ENCODE measurements at places on chromosomes 2 and 18.
A peak's percentile ranks its signal among the peaks of the same experiment; 100 is the strongest.

DNA sequence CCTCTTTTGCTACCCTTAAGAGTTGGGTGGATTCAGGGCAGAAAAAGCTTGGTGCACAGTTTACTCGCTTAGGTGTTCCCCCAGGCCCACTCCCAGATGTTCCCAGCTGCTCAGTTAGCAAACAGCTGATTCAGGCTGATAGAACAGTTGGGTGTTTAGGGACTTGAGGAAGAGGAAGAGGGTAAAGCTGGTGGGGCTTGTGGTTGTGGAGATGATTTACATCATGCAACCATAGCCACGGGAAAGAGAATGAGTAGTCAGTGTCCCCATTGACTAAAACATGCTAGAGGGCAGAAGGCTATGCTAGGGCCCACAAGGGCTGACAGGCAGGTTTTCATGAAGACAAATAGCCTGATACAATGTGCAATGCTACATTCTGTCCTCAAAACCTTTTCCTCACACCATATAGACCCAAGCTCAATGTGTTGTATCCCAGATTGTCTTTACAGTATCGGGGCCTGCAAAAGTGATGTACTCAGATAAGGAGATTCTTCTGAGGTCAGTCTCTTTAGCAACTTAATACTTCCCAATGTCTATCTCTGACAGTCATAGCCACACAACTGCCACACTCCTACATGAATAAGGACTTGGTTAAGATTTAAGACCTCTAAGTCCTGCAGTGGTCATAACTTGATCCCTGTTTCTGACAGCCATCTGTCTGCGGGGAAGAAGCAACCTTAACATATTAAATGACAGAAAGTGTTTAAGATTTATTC lies 15.6 kb downstream of the COLEC12 start:
- DNase-seq, result peak; percentile 73

- DNase-seq, result no peak
Measured at GRCh38 chr2:228417526-228417925, 236.0 kb upstream of the SPHKAP start.

- no peak for DNase-seq
Measured at GRCh38 chr18:37465958-37466357, 99.6 kb downstream of the CELF4 start.

GRCh38 chr2:96884299-96885094 lies 14.6 kb upstream of the SEMA4C start:
- DNase-seq, result no peak

- DNase-seq, result no peak
Measured at GRCh38 chr2:237156857-237157779, 71.4 kb downstream of the COPS8 start.

- DNase-seq, result no peak
Measured at GRCh38 chr2:6459138-6459537, 406.6 kb downstream of the CMPK2 start.

DNA sequence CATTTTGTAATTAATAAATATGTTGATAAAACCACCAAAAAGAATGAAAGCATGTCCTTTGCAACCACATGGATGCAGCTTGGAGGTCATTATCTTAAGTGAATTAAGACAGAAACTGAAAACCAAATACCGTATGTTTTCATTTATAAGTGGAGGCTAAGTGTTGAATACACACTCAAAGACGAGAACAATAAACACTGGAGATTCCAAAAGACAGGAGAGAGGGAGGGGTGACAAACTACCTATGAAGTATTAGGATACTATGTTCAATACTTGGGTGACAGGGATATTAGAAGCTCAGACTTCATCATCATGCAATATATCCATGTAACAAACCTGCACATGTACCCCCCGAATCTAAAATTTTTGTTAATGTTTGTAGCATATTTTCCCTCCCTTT lies 7.0 kb downstream of the ERLEC1 start:
- no peak for DNase-seq

GRCh38 chr2:4914551-4914950 lies 777.6 kb upstream of the SOX11 start:
- no peak for DNase-seq

GRCh38 chr2:119741001-119741400 lies 18.7 kb upstream of the PTPN4 start:
- DNase-seq, result no peak

DNA sequence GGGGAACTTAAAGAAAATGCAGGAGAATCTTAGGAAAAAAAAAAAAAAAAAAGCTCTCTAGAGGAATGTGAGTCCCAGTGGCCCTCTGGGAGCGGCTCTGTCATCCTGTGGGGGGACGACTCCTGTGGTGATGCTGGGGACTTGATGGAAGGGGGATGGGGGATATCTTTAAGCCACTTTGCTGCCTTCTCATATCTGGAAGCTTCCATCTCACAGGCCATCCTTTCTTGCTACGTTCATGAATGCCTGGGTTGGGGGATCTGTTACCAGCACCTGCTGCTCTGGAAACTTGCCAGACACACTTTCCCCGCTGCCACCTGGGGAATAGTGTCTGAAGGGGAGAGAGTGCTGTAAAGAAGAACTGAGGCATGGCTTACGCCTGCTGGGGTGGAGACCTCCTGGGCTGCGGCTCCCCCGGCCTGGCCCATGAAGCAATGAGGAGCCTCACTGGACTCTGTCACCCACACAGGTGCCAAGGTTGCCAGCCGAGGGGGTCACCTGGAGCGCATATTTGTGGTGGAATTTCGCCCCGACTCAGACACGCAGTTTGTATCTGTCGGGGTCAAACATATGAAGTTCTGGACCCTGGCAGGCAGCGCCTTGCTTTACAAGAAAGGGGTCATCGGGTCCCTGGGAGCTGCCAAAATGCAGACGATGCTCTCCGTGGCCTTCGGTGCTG lies 92.8 kb downstream of the RTN4 start:
- no peak for DNase-seq

DNA sequence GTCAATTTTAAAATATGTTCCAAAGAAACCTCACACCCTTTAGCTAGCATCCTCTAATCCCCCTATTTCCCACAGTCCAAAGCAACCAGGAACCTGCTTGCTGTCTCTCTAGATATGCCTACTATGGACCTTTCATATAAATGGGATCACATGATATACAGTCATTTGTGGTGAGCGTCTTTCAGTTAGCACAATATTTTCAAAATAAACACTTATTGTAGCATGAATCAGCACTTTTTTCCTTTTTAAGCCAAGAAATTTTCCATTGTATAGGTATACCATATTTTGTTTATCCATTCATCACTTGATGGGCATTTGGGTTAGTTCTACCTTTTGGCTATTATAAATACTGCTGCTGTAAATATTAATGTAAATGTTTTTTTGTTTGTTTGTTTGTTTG lies 223.0 kb upstream of the DOK6 start:
- no peak for DNase-seq

GRCh38 chr2:158969715-158970240 lies 1.3 kb downstream of the TANC1 start:
- peak; percentile 6 for DNase-seq

- peak; percentile 77 for DNase-seq
Measured at GRCh38 chr18:32040936-32041335, 22.3 kb downstream of the RNF125 start.

DNA sequence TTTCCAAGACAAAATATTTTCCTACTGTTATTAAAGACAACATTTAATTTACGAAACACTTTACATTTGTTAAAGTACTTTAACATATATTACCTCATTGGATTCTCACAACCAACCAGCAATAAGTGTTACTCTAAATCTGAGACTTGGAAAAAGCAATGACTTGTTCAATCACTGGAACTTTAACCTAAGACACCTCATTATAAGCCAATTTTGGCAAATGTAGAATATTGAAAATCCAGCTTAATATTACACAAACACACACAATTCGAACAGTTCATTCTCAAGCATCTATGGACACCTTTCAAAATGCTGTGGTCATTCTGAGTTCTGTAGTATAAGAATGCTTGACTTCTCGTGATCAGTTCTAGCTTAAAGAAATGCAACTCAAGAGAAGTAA lies 619.4 kb upstream of the CHAC2 start:
- DNase-seq, result no peak

DNA sequence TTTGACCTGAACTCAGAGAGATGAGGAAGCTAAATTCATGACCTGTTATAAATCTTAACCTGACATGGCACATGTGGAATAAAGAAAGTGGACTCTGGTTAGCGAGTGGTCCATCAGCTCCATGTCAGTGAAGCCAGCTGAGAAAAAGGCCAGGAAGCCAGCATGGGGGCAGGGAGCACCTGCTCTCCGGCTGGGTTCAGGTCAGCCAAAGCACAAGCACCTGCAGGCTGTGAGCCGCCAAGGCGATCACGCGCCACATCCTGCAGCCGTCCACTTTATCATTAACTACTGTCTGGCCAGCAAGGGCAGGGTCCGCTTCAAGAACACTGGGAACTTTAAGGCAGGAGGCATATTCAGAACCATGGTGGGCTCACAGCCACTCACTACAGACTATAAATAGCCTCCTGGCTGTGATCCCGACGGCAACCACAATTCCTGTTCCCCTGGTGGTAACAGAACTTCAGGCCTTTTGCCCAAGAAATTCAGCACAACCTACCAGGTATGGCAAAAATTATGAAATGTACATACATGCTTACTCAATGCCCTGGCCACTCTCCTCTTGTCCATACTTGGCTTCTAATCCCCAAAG lies 35.5 kb downstream of the ACVR1 start:
- no peak for DNase-seq

GRCh38 chr18:76444446-76445105 lies 50.5 kb downstream of the ZNF516 start:
- no peak for DNase-seq

- DNase-seq, result no peak
Measured at GRCh38 chr2:187851955-187852561, 297.8 kb upstream of the TFPI start.

- DNase-seq, result no peak
Measured at GRCh38 chr2:69641887-69642708, 1.4 kb downstream of the AAK1 start.

GRCh38 chr2:226909126-226909525 lies 73.3 kb downstream of the RHBDD1 start:
- no peak for DNase-seq

DNA sequence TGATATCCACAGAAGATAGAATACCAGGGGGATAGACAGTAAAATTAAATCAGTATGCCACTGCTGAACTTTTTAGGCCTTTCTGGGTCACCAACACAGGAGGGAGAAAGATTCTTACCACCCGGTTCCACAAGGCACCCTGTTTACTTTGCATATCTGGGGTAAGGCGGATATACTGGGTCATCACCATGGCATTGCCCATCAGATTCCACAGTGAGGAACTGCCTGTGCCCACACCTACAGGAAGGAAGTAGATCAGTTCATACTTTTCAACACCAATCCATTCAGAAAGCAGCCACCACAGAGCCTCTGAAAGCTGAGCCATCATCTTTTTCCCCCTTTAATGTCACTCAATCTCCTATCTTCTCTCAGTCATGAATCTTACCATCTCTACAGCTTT lies 2.0 kb downstream of the LMAN2L start:
- no peak for DNase-seq

GRCh38 chr2:128686497-128686859 lies 367.8 kb upstream of the HS6ST1 start:
- peak; percentile 75 for DNase-seq

DNA sequence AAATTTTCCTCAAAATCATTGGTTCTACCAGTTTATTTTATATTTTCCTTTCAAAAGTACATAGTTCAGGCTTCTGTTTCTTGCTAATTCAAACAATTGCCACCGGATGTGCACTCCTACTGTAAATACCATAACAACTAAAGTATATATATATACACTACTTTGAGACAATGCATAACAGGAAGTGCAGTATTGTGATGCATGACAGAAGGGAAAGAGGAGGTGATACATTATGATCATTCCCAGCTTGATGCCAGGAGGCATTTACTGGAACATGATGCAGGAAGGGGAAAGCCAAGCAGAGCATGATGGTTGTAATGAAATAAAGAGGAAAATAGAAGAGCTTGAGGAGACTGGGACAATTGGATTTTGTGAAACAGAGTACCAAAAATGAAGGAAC lies 215.2 kb upstream of the NT5C1B start:
- no peak for DNase-seq

- no peak for DNase-seq
Measured at GRCh38 chr2:240948086-240948485, 42.0 kb downstream of the CROCC2 start.

- DNase-seq, result no peak
Measured at GRCh38 chr2:55311444-55311870, 42.4 kb upstream of the MTIF2 start.

GRCh38 chr2:62475172-62476011 lies 30.6 kb downstream of the TMEM17 start:
- DNase-seq, result no peak
